ENCODE measurements at places on chromosomes 13 and 19.

- peak; percentile 48 for DNase-seq
Observed at GRCh38 chr19:2494447-2495129, 18.7 kb downstream of the GADD45B start.

DNA sequence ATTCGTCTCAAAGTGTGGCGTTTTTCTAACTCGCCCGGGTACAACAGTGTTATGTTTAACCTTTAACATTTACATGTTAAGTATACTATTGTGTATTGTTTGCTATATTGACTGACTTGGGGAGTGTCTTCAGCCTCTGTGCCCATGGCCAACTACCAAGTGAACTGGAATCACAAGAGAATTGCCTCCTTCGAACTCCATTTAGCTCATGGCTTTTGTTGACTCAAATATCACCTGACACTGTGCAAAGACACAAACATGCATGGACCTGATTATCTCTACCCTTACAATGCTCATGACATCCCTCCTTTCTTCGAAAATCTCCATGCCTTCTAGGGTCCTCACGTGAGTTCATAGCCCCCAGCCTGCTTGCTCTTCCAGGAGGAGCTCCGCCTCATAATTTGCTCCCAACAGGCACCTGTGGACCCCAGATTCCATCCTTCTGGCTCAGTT, 704 bp downstream of the ZNF814 start:
- DNase-seq, result no peak

- no peak for DNase-seq
Observed at GRCh38 chr13:80040196-80040980, 300.5 kb downstream of the SPRY2 start.

DNA sequence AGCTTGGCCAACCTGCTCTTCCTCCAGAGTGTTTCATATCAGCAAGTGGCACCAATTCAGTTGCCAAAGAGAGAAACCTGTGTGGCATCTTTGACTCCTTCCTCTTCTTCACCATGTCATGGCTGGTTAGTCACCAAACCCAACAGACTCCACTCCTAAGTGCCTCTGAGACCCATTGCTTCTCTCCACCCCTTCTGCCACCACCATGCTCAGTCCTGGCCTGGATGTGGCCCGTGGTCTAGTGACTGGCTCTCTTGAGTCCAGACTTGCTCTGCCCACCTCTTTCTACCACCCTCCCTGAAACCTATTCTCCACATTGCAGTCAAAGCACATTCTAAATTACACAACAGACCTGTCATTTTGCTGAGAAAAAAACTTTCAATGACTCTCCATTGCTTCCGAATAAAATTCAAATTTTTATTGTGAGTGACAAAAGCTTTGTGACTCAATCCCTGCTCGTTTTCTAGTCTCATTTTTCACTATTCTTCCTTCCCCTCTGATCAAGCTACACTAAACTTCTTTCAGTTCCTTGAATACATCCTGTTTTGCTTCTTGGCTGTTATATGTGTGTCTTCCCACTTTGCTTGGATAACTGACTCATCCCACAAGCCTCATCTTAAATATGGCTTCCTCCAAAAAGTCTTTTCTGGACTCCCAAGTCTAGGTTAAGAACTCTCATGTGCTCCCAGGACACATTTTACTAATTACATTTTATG, 12.0 kb upstream of the TNFSF11 start:
- DNase-seq, result no peak

All from central memory CD4-positive, alpha-beta T cell (primary cell).